Activated naive CD4-positive, alpha-beta T cell treated with anti-CD3 and anti-CD28 coated beads, Interleukin-2, amount 50 U/mL, for 16 hours (primary cell): ENCODE measurements at places on chromosomes 2 and 18.
A peak's percentile ranks its signal among the peaks of the same experiment; 100 is the strongest.

DNA sequence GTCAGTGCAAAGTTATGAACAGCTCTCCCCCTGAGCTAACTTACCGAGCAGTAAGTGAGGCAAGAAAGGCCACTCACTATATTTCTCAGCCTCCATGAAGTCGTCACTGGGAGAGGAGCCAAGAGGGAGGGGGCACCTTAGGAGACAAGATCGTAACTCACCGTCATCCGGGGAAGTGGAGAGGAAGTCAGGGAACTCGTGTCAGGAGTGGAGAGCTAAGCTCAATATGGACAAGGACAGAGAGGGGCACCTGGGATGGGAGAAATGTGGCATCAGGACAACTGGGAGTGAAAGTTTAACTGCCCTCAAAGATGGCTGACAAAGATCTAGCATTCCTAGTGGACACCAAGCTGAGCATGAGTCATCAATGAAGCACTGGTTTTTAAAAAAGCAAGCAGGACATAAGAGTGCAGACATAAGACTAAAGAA lies 37.1 kb downstream of the BCL11A start:
- DNase-seq = no peak

- DNase-seq = no peak
Measured at GRCh38 chr2:209519271-209519670, 95.4 kb downstream of the MAP2 start.

- no peak for DNase-seq
Measured at GRCh38 chr2:64067326-64067725, 48.1 kb upstream of the VPS54 start.

DNA sequence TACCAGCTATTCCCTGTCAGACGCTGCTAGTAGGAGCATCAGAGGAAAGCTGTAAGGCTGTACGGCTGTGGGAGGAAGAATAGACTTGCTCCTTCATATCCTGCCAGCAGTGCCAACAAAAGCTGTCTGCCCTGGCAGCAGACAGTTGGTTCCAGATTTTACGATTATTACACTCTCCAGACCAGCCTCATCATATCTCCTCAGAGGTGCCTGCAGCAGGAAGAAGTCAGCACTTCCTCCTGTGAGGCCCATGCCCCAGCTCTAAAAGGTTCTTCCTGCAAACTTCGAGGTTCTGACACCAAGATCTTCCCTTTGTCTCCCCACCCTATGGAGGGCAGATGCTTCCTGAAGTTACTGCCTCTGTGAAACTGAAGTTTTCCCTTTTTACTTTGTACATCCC lies 537.7 kb upstream of the PKDCC start:
- DNase-seq = no peak

DNA sequence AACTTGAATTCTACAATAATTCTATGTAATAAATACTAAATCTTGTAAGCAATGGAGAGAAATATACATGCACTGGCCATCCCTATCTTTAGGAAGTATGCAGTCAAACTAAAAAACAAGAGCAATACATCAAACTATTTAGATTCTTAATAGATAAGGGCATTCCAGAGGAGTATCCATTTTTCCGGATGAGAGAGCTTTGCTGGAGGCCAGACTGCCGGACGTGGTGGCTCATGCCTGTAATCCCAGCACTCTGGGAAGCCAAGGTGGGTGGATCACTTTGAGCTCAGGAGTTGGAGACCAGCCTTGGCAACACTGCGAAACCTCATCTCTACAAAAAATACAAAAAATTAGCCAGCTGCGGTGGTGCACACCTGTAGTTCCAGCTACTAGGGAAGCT lies 60.8 kb downstream of the KIF5C start:
- DNase-seq = no peak

GRCh38 chr2:129301431-129301913 lies 678.0 kb upstream of the RAB6C start:
- DNase-seq = no peak

DNA sequence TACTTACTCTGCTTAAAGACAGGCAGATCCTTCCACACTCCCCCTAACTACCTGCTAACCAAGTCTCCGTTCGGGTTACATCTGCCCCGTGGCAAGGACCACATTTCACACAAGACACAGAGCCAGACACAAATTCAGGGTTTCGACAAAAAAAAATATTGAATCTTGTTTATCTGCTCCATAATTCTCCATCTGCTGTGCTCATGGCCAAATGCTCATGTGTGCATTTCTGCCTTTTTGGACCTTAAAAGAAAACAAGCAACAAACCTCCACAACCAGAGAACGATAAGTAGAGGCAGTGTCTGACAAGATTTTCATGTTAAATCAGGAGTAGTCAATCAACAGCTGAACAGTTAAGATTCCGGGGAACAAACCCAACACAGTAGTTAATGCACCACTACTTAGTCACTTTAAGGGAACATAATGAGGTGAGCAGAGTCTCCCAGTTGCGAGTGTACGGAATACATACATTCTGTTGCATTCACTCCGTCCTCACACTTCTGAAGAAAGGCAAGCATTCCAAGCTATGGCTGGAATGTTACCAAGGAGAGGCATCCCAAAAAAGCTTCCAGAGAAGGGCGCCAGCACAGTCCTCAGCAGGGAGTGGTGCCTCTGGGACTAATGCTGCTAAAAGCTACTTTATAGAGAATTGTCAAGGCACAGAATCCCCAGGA lies 121.0 kb downstream of the ANKRD44 start:
- DNase-seq = no peak

DNA sequence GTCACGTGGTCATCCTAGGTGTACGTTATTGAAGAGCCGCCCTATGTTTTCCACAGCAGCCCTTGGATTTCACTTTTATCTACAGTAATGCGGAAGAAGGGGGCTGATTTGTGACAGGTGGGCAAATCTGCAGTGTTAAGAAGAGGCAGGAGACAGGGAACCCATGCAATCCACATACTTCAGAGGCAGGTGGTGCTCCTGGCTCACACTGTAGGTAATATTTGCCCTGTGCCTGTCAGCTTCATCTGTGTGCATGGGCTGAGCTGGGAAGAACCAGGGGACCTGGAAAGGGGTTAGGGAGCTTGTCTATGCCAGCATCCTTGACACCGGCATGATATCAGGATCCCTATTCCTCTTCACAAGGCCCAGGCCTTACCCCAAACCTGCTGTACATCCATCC lies 183.9 kb downstream of the SH3RF3 start:
- no peak for DNase-seq

GRCh38 chr18:68714366-68714711 lies 569 bp downstream of the TMX3 start:
- DNase-seq = no peak

DNA sequence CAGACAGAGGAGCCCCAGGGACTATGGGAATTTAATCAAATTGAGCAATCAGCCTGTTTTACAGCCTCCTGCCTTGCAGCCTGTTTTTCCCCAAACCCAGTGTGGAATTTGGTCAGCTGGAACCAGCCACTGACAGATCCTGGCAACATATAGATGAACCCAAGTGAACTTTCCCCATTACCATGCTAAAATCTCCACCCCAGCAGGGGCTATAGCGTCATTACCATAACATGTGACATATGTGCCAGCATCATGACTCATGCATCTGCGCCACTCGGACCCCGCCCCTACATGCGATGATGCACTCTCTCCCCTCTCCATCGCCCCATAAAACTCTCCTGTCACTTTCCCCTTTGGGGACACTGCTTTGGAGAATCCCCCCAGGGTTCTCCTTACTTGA lies 17.3 kb upstream of the FEZ2 start:
- DNase-seq = no peak

- no peak for DNase-seq
Measured at GRCh38 chr18:80044072-80044471, 9.8 kb downstream of the RBFA start.

DNA sequence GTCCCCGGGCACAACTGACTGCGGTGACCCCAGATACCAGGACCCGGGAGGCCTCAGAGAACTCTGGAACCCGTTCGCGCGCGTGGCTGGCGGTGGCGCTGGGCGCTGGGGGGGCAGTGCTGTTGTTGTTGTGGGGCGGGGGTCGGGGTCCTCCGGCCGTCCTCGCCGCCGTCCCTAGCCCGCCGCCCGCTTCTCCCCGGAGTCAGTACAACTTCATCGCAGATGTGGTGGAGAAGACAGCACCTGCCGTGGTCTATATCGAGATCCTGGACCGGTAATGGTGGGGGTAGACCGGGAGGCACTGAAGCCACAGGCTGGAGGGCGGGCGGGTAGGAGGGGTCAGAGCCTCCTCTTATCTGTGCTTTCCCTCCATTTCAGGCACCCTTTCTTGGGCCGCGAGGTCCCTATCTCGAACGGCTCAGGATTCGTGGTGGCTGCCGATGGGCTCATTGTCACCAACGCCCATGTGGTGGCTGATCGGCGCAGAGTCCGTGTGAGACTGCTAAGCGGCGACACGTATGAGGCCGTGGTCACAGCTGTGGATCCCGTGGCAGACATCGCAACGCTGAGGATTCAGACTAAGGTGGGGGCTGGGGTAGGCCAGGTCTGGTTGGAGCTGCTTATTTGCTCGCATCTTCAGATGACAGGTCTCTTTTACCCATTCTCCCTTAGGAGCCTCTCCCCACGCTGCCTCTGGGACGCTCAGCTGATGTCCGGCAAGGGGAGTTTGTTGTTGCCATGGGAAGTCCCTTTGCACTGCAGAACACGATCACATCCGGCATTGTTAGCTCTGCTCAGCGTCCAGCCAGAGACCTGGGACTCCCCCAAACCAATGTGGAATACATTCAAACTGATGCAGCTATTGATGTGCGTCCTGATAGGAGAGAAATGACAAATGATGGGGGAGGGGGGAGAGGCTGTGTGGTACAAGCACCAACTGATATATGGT lies 780 bp downstream of the HTRA2 start:
- DNase-seq = peak; percentile 38

GRCh38 chr2:131046028-131046917 lies 47.0 kb downstream of the FAM168B start:
- DNase-seq = no peak

DNA sequence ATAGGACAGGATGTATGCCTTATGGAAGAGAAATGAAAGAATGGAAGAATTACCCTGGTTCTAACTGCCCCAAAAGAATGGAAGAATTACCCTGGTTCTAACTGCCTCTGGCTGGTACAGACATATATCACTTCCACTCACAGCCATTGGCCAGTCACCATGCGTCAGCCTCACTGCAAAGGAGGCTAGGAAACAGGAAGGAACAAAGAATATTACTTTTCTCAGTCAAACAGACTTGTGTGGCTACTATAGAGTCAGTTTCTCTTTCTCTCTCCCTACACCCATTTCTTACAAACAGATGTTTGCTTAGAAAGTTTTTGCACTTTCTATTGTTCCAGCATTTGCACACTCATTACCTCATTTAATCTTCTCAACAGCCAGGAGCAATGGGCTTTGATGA lies 1111.1 kb upstream of the KLHL29 start:
- DNase-seq = no peak

GRCh38 chr2:128818704-128819491 lies 500.2 kb upstream of the HS6ST1 start:
- DNase-seq = no peak

GRCh38 chr2:128307595-128307994 lies 11.1 kb downstream of the HS6ST1 start:
- no peak for DNase-seq

GRCh38 chr2:201827621-201828020 lies 21.3 kb downstream of the CDK15 start:
- DNase-seq = no peak

GRCh38 chr18:11177382-11177781 lies 28.0 kb upstream of the PIEZO2 start:
- DNase-seq = no peak

DNA sequence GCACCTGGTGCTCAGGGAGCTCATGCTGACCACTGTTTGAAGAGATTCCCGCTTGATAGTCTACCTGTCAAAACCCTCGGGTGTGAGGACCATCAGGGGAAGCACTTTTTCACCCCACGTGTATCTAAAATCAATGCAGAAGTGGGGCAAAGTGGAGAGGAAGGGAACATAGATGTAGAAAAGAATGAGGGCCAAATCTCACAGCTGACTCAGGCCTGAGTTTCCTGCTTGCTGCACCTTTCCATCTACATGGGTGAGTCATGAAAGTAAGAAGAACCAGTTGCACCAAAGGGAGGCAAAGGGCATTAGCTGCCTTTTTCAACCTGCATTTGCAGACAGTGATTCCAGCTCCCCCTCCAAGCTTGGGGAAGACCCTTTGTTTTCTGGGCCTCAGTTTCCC lies 100.2 kb upstream of the MYCN start:
- no peak for DNase-seq

GRCh38 chr2:40758401-40759155 lies 306.7 kb upstream of the SLC8A1 start:
- DNase-seq = no peak

GRCh38 chr2:11592671-11593574 lies 59.1 kb downstream of the GREB1 start:
- DNase-seq = no peak

DNA sequence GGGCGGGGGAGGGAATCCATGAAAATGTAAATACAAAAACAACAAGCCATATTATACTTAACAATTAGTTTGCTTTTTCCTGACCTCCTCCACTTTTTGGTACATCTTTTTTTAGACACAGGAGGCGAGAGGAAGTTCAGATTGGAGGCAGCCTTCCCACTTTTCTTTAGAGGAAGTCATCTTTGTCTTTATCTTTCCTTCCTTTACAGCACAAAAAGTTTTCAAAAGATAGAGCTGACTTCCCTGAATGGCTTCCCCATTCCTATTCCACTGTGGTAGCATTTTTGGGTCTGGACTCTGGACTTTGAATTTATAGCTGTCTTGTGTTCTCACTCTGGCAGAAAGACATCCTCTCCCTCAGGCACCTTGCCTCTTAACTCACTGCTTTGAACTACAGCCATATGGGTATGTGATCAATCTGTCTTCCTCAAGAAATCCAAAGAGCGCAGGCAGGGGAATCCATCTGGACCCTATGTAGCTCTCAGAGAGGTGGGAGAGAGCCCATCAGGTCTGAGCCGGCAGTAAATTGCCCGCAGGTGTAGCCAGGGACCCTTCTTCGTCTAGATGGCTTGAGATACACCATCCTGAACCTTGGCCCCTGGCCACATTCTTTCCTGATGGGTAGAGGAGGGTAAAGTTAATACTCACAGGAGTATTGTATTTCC lies 101.9 kb downstream of the AQP4 start:
- DNase-seq = no peak

DNA sequence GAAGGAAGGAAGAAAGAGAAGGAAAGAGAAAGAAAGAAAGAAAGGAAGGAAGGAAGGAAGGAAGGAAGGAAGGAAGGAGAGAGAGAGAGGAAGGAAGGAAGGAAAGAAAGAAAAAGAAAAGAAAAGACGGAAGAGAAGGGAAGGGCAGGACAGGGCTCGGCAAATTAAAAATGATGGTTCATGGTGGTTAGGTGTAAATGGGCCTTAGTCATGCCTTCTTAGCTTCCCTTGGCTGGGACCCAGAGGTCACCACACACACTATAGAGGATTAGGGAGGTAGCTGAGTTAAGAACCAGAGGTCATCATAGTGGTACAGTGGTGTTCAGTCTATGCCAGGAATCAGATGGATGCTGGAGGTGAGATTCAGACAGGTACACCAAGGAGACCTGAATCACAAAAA lies 9.3 kb upstream of the ATL2 start:
- no peak for DNase-seq
